Stimulated activated CD4-positive, alpha-beta T cell treated with anti-CD3 and anti-CD28 coated beads, Interleukin-1b, Interleukin-23, amount 100 ng/mL, for 48 hours (primary cell): ENCODE measurements at places on chromosomes 16 and 17.

GRCh38 chr16:46713634-46714033 lies 24.2 kb downstream of the ORC6 start:
- no peak for DNase-seq

DNA sequence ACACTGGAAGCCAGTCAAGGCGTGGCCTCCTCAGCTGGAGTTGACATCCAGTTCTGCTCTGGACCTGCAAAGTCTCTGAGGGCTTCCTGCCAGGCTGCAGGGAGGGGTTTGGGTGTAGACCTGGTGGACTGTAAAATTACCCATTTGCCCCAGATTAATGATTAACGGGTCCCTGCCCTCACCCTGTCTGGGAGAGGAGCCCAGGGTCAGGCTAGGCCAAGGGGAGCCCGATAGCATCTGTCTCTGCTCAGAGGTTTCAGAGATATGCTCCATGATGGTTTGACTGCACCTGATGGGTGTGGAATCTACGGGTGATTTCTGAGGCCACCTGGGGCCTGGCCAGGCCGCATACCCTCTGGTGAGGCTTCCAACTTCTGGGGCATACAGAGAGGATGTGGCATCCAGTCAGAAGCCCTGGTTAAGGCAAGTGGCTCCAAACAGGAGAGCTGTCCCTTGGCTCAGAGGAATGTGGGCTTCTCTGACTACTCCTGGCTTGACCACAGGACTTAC lies 11.2 kb downstream of the PPY start:
- DNase-seq = no peak

DNA sequence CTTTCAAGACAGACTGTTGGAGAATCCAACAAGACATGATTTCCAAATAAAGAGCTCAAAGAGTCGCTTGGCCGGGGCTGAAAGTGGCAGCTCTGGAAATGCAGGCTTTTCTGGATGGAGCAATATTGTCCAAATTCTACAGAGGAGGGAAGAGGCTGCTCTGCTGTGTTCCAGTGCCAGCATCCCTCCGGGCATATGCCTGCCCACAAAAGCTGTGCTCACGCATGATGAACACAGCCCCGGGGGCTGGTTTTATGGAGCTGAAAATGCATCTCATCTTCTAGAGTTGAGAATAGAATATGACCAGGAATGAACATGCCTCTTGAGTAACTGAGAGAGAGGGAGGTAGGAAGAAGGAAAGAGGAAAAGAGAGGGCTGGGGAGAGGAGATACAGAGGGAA lies 74.7 kb upstream of the TOX3 start:
- no peak for DNase-seq

- DNase-seq = no peak
Measured at GRCh38 chr17:31856750-31857149, 2.3 kb downstream of the COPRS start.

GRCh38 chr17:77036841-77037381 lies 103.9 kb upstream of the SEC14L1 start:
- no peak for DNase-seq

DNA sequence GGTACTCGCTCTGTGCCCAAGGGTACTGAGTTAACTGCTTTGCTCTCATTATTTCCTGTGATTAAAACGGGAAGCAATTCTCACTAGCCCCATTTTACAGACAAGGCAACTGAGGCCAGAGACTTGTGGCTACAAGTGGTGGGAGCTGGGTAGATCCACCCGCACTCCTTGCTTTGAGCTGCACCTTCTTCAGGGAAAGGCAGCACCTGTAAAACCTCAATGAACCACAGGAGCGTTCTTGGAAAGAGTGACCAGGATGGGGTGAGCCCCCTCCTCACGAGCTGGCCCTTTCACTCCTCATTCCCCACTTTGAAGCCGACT lies 80.0 kb downstream of the TIMM22 start:
- DNase-seq = no peak

DNA sequence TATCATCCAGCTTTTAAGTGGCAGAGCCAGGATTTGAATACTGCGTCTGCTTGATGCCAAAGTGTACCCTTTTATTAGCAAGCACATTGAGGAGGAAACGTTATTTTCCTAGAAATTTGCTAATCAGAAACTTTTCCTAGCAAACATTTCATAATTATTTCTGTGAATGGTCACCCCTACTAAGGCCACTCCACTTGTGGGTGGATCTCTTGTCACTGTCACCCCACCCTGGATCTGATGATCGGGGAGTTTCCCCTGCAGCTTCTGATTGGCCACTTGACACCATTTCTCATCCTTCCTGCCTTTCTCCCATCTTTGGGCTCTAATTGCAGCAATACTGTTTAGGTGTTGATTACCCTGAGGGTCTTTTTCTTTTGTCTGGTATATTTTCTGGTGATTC lies 35.9 kb downstream of the GPRC5B start:
- no peak for DNase-seq

DNA sequence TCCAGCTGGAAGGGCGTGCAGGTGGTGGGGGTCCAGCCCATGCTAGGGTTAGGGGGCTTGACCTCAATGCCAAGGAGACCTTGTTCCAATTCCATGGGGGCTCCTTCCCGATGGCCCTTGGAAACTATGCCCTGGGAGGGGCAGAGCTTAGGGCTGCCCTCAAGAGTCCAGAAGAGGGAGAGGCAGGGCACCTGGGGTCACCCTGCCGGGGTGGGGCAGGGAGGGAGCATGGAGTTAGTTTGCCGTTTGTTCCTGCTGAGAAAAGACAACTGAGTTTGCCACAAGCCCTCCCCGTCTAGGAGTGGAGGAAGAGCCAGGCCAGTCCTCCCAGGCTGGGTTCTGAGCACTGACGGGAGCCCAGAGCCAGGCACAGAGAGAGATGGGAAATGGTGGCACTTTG lies 21.4 kb downstream of the MMP15 start:
- no peak for DNase-seq

DNA sequence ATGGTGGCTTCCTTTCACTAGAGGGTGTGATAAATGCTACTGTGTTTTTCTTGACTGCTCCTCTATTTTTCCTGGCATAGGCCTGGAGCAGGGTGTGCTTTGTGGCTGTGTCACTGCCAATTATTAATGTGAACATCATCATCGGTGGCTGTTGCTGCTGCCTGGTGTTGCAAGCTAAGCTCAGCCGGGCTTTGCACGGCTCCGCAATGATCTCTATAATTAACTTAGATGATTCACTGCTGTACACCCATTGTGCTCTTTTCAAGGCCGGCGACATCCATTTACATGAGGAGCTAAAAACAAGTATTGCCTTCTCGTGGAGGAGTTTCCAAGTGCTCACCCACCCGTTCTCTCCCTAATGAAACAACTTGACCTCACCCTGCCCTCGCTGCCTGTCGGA lies 160.1 kb upstream of the IRX3 start:
- DNase-seq = no peak

DNA sequence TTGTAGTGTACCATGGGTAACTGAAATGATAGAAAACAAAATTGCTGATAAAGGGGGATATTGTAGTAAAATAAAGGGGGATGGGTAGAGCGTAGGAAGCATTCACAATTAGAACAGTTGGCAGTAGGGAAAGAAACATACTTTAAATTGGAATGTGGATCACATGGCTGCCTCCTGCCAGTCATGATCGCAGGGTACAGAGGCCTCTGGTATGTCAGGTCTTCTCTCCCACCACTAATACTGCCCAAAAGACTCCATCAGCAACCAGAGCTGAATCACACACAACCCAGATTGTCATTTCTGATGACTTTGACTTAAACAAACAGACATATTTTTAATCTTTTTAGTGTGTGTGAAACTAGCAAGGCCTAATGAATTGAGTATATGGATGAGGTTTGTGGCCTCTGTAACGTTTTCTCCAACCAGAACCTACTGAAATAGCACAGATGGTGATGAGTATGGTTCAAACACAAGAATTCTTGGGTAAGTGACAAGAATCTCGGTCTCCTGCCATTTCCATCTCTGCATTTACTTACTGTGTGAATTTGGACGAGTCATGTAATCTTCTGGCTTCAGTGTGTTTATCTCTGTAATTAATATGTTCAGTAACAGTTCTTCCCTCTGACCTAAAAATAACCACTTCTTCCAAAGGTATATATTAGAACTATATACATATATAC lies 112.6 kb downstream of the USP22 start:
- no peak for DNase-seq

- DNase-seq = no peak
Measured at GRCh38 chr17:30450125-30451027, 26.8 kb upstream of the GOSR1 start.

GRCh38 chr17:58677194-58677880 lies 14.5 kb downstream of the TEX14 start:
- no peak for DNase-seq
